ENCODE measurements at places on chromosomes 4 and X.

- DNase-seq = no peak
Observed at GRCh38 chr4:153570228-153570973, 104.2 kb downstream of the TMEM131L start.

GRCh38 chrX:44705817-44706551, 137.8 kb upstream of the DUSP21 start:
- no peak for DNase-seq

- no peak for DNase-seq
Observed at GRCh38 chrX:135389243-135389642, 32.5 kb upstream of the SMIM10L2A start.

- peak; percentile 11 for DNase-seq
Observed at GRCh38 chr4:16794816-16795445, 103.5 kb downstream of the LDB2 start.

- DNase-seq = peak; percentile 41
Observed at GRCh38 chr4:148044912-148045352, 313.0 kb downstream of the ARHGAP10 start.

DNA sequence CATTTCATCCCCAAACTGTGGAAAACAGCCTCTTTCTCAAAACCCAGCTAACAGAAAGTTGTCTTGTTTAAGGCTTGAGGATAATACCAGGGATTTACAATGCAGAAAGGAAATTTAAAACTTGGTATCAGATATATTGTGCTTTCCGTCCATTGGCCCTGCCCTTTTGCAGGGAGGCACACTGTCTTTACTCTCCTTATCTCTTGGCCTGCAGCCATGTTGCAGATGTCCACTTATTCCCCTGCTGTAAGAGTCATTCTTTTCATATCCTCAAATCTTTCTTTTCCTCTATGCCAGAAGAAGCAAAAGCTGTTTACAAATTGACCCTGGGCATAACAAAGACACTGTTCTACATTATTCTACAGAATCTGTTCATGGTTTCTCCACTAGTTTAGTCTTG, 75.6 kb upstream of the DYNLT3 start:
- DNase-seq = no peak

All from CD4-positive, alpha-beta T cell treated with Interleukin-12 subunit alpha and Interleukin-12 subunit beta, for 1 hour (primary cell).